Endothelial cell (in vitro differentiated cells): ENCODE measurements at places on chromosomes 11 and 22.

DNA sequence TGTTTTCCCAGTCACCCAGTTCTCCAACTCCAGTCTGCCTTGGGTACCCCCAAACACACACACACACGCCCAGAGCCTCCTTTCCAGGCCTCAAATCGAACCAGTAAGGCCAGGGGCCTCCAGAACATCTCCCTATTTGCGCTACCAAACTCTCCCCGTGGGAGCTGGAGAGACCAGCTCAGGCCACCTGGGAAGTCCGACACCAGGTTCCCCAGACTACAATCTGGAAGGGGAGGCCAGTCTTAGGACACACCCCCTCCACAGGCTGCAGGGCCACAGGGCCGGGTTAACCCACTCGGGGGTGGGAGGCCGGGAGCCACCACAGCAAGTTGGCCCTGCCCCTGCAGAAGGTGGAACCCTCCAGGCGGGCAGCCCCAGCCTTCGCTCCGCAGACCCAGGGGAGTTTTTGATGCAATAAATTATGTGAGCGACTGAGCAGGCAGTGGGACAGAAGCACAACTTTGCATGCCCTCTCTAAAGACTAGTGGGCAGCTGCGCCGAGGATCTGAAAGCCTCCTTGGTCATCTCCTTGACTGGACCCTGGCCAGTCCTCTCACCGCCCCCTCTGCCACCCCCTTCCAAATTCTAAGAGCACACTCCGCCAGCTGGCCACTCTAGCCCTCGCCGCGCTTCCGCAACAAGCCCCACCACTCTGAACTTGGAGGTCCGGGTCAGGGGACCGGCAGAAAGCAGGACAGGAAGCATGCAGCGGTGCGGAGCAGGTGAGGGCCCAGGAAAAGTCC is 2.8 kb downstream of the IGF2 start:
- no peak for DNase-seq

DNA sequence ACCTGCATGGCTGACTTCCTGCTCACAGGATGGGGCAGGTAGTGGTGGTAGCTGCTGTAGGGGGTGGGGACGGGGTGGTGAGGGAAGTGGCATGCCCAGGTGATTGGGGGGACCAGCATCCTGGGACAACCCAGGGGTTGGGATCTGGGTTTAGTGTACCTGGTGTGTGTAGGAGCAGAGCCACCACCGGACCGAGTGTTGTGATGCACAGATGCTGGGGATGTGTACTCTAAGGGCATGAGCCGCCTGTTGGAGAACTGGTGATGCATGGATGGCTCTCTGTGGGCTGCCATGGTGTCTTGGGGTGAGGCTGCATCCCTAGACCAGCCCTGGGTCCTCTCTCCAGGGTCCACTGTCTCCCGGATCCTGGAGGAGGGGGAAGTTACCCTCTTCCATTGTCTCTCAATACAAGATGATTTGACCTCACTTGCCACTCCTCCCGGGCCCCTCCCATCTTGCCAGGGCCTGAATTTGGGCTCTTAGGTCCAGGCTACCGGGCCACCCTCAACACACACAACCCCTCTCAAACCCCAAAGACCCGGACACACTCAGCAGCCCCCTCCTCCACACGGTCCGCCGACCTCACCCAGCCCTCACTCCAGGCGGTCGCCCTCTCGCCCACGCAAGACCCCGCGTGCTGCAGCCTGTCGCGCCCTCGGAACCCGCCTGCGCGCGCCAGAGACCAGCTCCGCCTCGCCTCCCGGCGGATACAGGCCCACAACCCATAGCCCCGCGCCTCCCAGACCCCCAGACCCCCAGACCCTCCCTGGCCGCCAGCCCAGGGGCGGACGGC is 619 bp downstream of the LRRC75B start:
- no peak for DNase-seq

DNA sequence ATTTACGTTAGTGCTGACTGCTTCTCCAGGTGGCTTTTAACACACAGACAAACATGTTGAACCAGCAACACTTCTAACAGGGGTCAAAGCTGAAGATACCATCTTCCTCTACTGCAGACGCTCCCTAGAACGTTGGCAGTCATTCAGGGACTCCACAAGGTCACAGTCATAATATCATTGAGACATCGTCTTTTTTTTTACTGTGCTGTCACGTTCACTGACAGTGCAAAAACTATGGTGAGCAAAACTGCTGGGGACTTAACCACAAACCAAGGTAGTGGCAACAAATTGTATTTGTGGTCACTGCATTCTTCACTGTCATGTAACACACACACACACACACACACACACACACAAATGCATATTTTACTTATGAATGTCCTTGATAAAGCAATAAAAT is 244.9 kb downstream of the CASP12 start:
- no peak for DNase-seq

GRCh38 chr11:128246810-128247594 is 340.4 kb downstream of the ETS1 start:
- DNase-seq, result no peak
